A549 treated with DMSO at 1 μM for 4 hours (cell line): ENCODE measurements at places on chromosomes 6 and 20. TPM values are rescaled to one million over a fixed set of nuclear protein-coding genes. Genes with fewer than 3 reads are reported as not detected.

Gene C6orf52
- total RNA-seq: 1.7 to 2.8 TPM (median 2.0 TPM) in 5 replicates

Gene TRMT6
- 32.2 to 35.2 TPM (median 33.1 TPM) in 5 replicates for total RNA-seq

Gene CAGE1
- total RNA-seq: 0.03 to 0.11 TPM in 2 of 5 replicates, not detected in the others

Gene FHL5
- not detected in 5 replicates for total RNA-seq

Gene CYP21A2
- 0.06 TPM in 1 of 5 replicates, not detected in the others for total RNA-seq

Gene GPLD1
- total RNA-seq: 0.84 to 1.1 TPM (median 0.91 TPM) in 5 replicates

Gene MAK
- total RNA-seq: 0.13 to 0.21 TPM (median 0.15 TPM) in 5 replicates

Gene CEP162
- total RNA-seq: 1.5 to 2.2 TPM (median 2.0 TPM) in 5 replicates

Gene APCDD1L
- 0.05 to 0.07 TPM (median 0.05 TPM) in 3 of 5 replicates, not detected in the others for total RNA-seq

Gene PDYN
- not detected in 5 replicates for total RNA-seq

Gene ALDH8A1
- 0.06 to 0.30 TPM (median 0.18 TPM) in 5 replicates for total RNA-seq

Gene PPP1R3G
- total RNA-seq: 1.1 to 1.7 TPM (median 1.3 TPM) in 5 replicates

Gene GABRR2
- total RNA-seq: 0.07 to 0.09 TPM (median 0.07 TPM) in 3 of 5 replicates, not detected in the others

Gene ZBTB46
- 0.50 to 0.94 TPM (median 0.77 TPM) in 5 replicates for total RNA-seq

Gene BPIFB1
- 0.12 to 0.14 TPM in 2 of 5 replicates, not detected in the others for total RNA-seq

Gene RIPPLY2
- total RNA-seq: 0.28 to 1.3 TPM (median 0.41 TPM) in 5 replicates

Gene LGSN
- 2.7 to 4.8 TPM (median 4.1 TPM) in 5 replicates for total RNA-seq

Gene IPCEF1
- total RNA-seq: 0.02 to 0.03 TPM in 2 of 5 replicates, not detected in the others

Gene LPA
- 0.02 to 0.03 TPM in 2 of 5 replicates, not detected in the others for total RNA-seq

Gene SOX12
- 20.0 to 29.3 TPM (median 24.2 TPM) in 5 replicates for total RNA-seq

Gene SRC
- 166 to 205 TPM (median 196 TPM) in 5 replicates for total RNA-seq

Gene WRNIP1
- 37.3 to 44.9 TPM (median 40.5 TPM) in 5 replicates for total RNA-seq

Gene MARCKS
- total RNA-seq: 13.3 to 29.6 TPM (median 26.5 TPM) in 5 replicates

Gene TMEM217
- 0.66 to 1.0 TPM (median 0.85 TPM) in 5 replicates for total RNA-seq

Gene LY86
- total RNA-seq: not detected in 5 replicates

Gene TFAP2C
- total RNA-seq: 13.6 to 16.5 TPM (median 15.4 TPM) in 5 replicates

Gene WFDC12
- total RNA-seq: not detected in 5 replicates

Gene GZF1
- 9.5 to 13.2 TPM (median 11.6 TPM) in 5 replicates for total RNA-seq

Gene KCTD20
- total RNA-seq: 19.1 to 25.1 TPM (median 21.7 TPM) in 5 replicates

Gene TAAR2
- not detected in 5 replicates for total RNA-seq

Gene GSTA3
- not detected in 5 replicates for total RNA-seq

Gene TNXB
- 0.38 to 1.0 TPM (median 0.69 TPM) in 5 replicates for total RNA-seq

Gene HLA-DOA
- not detected in 5 replicates for total RNA-seq

Gene UNC93A
- total RNA-seq: not detected in 5 replicates

Gene CLPSL2
- 0.38 to 0.76 TPM (median 0.57 TPM) in 4 of 5 replicates, not detected in the other for total RNA-seq

Gene JPH2
- 0.77 to 1.2 TPM (median 1.1 TPM) in 5 replicates for total RNA-seq

Gene CD93
- total RNA-seq: not detected in 5 replicates

Gene HSPA1L
- 1.00 to 2.0 TPM (median 1.9 TPM) in 5 replicates for total RNA-seq

Gene OTOR
- not detected in 5 replicates for total RNA-seq
